ENCODE measurements at places on chromosomes 11 and 22.

- DNase-seq: peak; percentile 25
Observed at GRCh38 chr22:41780746-41781505, 19.6 kb upstream of the CCDC134 start.

GRCh38 chr11:856397-856796 is 13.7 kb downstream of the TSPAN4 start:
- DNase-seq: no peak

DNA sequence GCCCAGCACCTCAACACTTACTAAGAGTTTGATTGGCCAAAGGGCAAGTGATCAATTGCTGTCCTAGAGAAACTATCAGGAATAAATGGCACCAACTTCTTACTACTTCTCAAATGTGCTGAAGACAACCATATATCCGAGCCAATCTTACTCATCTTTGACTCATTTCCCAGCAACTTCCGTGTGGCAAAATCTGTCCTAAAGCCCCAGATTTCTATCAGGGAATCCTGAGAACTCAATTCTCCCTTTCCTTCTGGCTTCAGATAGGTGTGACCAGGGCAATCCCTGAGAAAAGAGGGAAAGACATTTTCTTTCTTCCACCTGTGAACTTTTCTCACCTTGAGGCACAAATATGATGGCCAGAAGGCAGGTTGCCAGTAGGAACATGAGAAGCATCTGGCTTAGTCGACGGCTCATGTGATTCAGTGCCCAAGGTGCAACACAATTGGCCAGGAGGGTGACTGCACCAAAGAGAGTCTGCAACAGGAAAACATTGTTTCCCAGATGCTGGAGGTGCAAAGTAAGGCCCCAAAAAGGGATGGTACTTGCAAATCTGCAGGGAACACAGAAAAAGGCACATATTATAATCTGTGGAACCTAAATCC is 21.8 kb upstream of the SLC22A24 start:
- no peak for DNase-seq

DNA sequence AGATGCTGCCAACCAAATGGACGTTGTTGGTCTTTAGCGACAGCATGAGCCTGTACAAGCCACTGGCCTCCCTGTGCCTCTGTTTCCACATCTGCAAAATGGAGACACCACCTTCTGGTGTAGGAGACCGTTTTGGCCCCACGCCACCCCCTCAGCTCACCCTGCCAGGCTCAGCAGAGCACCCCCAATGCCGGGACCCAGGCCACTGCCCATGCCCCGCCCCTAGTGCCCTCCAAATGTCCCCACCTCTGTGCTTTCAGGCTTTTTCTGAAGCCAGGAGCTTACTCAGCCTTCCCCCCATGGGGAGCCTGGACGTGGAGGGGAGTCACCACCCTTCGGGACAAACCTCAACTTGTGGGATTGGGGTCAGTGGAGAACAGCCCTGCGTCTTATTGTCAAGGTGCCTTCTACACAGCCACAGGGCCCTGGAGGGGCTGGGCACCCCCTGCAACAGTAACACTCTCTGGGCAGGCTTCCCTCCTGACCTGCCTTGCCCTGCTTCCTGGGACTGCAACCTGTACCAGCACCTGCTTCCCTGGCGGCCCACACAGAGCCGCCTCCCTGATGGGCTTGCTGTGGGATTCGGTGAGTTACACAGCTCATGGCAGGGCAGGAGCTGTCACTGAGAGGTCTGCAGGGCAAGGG is 24.6 kb upstream of the RTL6 start:
- no peak for DNase-seq

- no peak for DNase-seq
Observed at GRCh38 chr11:102678022-102678421, 27.5 kb downstream of the MMP27 start.

- DNase-seq: peak; percentile 27
Observed at GRCh38 chr11:3786781-3787428, 10.4 kb downstream of the NUP98 start.

DNA sequence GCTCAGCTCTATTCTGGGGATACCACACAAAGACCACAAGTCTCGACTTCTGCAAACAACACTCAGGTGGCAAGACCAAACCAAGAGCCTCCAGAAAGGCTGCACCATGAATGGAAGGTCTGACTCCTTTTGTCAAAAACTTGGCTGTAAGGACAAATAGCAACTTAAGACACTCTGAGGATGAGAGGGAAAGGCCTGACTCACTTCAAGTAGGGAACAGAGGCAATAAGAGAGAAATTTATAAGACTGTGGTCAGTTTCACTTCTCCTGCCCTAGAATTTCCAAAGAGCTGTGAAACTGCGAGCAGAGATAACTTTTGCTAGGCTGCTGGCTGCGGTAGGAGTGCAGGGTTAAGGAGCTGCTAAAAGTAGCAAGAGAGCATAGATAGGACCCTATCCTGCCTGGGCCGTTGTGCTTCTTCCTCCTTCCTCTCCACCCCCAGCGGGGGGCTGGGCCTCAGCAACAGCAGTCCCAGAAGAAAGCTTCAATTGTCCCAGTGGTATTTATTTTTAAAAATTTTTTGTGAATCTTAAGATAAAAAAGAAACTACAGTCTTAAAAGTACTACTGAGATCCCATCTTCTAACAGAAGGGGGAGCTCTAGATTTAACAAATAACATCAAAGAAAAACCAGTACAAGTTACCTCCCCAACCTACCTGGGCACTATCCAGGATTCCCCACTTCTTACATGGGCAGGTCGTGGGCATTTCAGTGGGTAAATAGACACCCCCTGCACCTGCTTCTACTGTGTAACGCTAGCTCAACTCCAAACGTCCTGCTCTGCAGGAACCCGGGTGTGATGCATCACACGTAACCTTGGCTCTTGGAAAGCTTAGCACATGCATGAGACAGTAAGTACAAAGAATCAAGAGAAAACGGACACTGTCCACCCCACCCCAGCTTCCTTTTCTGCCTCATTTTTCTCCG is 66.4 kb downstream of the SGSM3 start:
- DNase-seq: peak; percentile 77

GRCh38 chr11:113404859-113405430 is 17.4 kb downstream of the ANKK1 start:
- DNase-seq: no peak

DNA sequence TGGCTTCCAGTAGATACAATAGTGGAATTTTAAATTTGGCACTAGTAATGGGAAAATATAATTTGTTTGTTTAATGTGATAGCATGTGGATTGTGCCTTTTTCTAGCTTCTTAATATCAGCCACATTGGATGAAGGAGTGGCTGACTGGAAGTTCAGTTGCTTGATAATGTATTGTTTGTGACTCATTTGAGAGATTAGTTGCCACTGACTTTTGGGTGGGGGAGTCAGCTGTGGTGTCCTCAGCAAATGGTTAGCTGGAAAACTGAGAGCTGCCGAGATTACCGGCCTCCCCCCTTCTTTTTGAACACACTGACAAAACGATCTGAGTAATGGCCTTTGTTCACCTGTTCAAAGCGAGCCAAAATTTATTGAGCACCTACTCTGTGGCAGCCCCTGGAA is 5.5 kb downstream of the JAM3 start:
- peak; percentile 22 for DNase-seq

GRCh38 chr11:94183886-94184264 is 55.2 kb downstream of the PANX1 start:
- peak; percentile 69 for DNase-seq

All from amniotic epithelial cell (primary cell).